ENCODE measurements at places on chromosomes 11 and 22.

DNA sequence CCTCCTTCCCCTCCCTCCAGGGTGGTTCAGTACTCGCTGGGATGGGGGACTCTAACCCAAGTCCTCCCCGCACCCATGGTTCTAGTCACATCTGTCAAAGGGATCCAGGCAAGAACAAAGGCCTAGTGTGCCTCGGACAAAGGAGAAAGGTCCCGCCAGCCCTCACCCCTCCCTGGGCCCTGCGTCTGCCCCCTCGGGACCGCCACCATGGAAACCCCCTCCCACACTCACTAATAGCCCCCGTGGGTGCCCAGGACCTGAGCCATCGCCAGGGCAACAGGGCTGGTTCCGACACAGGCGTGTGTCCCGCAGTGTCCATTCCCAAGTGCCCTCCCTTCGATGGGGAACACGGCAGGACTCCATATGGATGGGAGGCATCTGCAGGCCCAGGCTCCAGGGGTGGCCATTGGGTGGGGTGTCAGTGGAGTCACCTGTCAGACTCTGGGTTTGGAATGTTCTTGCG is 5.1 kb upstream of the CARNS1 start:
- no peak for DNase-seq

DNA sequence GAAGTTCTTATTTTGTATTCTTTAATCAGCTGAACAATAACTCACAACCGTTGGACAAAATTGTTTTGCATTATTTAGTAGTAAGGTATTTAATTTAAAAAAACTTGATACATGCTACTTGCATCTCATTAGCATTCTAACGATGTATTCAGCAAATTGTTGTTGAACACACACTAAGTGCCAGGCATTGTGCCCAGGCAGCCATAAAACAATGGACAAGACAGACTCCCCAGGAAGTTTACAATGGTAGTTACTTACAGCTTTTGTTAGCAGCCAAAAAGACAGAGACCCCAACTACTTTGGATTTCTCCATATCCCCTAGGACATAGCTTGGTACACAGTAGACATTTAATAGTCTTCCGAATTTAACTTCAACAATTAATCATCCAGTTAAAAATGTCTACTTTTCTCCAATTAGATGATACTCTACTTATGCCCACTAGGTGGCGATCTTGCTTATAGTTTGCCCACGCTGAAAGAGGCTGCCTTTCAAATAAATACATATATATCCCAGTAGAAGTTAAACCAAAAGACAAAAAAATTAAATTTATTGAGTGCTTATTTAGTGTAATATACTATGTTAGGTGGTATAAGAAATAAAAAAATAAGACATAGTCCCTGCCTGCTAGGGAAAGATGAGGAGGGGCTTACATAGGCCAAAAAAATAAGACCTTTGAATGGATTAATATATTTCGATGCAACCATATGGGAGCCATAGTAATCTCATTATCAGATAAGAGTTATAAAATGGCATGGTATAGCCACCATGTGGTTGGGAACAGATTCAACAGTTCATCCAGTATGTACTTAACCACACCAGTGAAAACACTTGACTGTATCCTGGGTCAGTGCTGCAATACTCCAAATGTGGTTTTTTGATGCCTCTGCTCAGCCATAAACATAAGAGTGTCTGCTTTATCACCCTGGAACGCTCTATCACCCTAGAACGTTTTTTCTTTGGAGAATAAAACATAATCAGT is 2.0 kb upstream of the FJX1 start:
- DNase-seq: no peak

GRCh38 chr11:73990730-73991129 is 8.1 kb upstream of the UCP2 start:
- DNase-seq: no peak

DNA sequence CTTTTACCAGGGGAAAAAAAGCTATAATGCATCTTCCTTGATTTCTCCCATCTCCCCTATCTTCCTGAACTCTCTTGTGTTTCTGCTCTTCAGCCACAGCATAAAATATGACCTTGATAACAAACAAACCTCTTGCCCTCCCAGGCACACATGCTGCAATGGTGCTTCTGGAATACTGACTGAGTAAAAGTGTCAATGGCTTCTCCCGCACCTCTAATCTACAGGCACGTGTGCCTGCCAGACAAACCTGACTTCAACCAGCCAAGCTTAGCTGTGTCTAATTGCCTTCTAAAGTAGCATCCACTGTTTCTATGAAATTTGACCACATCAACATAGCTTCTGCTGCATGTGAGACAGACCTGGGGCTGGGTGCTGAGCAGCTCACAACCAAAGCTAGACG is 12.7 kb downstream of the OPCML start:
- DNase-seq: no peak

DNA sequence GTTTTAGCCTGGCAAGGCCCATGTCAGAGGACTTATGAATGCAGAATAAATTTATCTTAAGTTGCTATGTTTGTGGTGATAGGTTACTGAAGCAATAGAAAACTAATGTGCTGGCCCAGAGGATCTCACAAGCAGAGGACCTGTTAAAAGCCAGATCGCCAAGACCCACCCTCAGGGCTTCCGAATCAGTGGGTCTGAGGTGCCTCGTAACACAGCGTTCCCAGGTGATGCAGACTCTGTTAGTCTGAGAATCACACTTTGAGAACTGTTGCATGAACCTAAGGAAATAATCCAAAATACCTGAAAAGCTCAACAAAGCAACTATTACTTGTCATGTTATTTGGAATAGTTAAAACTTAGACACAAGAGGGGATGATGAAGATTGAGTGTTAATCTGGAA is 6.7 kb upstream of the SCARF2 start:
- DNase-seq: no peak

DNA sequence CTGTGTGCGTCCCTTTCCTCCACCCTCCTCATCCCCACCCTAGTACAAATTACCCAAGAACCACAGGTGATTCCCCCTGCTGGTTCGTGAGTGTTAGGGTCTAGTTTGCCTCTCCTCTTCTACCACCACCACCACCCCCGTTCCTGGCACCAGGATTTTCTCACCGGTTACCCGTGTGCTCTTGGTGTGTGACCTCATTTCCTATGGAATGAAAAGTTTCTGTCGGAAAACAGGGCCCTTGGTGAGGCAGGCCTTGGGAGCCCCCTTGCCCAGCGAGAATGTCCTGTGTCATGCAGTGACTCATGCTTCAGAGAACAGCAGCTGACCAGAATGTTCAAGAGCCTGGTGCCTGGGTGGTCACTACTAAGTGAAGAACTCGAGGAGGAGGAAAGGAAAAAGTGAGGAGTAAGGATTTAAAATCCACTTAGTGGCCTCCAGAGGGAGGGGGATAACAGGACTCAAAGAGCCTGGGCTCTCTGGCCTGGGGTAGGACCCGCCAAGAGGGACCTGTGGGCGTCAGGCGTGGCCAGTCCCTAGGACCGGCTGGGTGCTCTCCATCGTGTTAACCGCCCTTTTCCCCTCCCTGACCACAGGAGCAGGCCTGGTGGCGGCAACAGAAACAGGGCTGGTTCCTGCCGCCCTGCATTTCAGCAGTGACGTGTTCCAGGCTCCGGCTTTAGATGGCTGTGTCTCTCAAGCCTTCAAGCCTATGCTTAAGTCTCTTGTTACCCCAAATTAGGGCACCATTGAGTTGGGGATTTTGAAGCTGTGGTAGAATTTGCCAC is 30.2 kb downstream of the C22orf31 start:
- DNase-seq: no peak

DNA sequence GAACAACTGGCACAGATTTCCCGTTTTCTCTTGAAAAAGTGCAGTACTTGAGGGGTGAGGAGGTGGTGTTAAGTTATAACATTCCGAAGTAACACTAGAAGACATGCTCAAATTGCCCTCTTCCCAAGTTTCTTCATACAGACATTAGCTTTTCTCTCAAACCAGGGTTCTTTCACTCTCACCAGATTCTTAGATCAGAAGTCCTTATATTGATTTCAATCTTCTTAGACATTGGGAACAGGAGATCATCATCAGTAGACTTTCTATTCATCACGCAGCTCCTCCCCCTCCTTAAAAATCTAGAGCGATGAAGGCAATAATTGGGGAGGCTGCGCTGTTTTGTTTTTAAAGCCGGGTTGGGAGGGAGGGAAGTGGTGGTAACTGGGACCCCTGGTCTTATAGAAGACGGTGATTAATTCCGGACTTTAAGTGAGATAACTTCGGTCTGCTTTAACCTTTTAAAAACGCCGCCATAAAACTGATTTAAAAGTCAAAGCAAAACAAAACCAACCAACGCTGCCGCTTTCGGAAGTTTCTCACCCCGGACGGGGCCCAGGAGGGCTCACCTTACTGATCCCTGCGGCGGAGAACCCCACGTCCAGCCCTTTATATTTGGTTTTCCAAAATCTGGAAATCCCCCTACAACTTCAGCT is 665 bp downstream of the USP28 start:
- DNase-seq: no peak

DNA sequence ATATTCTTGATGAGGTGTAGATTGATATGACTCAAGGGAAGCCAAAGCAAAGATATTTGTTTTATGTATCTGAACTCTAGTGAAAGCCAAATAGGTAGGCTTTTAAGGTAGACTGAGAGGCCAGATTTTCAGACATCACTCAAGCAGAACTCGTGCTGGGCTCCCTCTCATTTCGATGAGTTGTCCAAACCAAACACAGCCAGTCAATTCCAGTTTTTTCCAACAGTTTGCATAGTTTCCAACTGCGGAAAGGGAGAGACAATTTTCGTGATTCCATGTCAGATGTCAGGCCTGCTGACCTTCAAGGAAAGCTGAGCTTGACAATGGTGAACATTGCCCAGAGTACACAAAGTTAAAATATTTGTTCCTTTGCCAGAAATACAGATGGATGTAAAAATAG is 110.9 kb upstream of the MPPED2 start:
- no peak for DNase-seq

DNA sequence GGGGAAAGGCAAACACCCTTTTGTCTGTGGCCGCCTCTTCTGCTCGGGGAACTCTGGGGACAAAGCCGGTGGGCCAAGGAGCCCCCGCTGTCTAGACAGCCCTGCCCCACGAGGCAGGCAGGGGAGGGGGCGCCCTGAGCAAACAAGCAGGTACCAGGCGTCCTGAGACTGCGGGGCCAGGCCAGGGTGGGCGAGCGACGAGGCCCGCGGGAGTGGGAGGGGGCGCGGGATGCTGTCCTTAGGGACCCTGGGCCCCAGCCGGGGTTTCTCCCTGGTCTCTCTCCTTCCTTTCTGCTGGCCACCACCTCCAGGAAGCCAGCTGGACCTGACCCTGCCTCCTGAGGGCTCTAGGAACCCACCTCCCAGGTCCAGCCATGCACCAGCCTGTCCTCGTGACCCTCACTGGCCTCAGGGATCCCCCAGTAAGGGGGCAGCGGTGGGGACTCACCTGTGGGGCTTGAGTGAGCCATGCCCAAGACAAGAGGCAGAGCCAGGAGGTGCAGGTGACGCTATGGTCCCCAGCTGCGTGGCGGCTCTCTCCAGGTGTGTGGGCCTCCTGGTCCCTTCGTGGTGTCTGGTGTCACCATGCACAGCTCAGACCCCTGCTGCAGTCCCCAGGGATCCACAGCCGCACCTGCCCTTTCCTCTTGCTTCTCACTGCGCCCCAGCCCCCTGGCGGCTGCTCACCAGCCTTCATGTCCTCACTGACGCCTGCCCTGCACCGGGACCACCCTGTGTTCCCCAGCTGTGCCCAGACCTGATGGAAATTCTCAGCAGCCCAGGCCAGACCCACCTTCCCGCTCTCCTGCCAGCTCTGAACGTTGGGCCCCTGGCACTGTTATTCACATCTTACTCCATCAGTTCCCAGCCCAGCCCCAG is 26.5 kb upstream of the MUC5AC start:
- no peak for DNase-seq

- no peak for DNase-seq
Measured at GRCh38 chr11:132114185-132114584, 743.8 kb downstream of the NTM start.

DNA sequence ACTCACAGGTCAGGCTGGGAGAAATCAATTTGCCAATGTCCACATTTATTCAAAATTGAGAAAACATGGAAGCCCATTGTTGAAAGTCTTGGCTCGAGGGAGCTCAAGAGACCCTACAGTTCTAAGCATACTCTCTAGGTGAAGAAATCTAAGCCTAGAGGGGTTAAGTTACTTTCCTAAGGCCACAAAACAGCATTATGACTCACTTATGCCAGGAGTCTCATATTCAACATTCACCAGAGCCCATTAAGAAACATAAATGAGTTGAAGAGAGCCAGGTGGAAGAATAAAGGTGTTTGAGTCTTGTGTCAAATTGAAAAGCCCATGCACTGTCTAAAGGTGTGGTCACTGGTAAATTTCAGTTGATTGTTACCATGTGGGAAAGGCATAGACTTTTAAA is 108.1 kb downstream of the INSC start:
- DNase-seq: no peak

- no peak for DNase-seq
Measured at GRCh38 chr22:27466778-27467438, 334.6 kb downstream of the MN1 start.

DNA sequence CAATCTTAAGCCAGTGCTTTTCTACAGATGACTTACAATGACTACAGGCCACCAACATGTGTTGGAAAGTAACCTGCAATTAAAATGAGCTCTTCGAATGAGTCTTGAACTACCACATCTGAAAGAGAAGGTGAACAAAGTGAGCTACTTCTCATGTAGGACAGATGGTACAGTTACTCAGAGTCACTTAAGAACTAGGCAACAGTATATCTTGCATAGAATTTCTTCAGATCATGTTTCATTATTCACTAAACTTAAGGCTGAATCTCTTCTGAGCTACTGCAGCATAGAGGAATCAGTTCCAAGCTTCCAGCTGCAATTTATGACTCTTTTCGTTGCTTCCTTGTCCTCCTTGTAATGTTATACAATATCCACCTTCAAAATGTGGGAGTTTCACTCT is 270.9 kb downstream of the TTC28 start:
- no peak for DNase-seq

GRCh38 chr11:112558691-112559090 is 298.0 kb upstream of the PLET1 start:
- DNase-seq: no peak

DNA sequence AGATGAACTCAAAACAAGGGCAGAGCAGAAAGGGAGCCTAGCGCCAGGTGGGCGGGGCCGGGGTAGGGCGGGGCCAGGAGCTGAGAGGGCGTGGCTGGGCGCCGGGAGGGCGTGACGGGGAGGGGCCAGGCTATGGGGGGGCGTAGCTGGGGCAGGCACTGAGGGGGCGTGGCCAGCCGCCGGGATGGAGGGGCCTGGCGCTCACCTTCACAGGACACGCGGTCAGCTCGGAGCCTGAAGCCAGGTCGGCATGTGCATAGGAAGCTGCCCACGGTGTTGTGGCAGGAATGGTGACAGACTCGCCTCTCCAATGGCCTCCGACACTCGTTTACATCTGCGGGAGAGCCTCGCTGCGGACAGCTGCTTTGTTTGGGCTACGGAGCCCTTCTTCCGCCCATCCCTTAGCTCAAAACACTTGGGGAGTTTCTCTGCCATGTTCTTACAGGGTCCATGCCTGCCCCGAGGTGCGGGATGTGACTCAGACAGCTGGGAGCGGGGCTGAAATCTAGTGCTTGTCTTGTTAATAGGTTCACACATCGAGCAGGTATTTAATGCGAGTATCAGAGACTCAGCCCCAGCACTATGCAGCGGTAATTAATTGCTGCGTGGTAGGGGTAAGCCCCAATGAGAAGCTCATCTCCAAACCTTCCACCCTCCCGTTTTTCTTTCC is 13.4 kb downstream of the VWCE start:
- DNase-seq: no peak

All from activated CD4-positive, CD25-positive, alpha-beta regulatory T cell treated with anti-CD3 and anti-CD28 coated beads, Interleukin-2, amount 50 U/mL, for 16 hours (primary cell).